ENCODE measurements at places on chromosomes 1 and 21.

DNA sequence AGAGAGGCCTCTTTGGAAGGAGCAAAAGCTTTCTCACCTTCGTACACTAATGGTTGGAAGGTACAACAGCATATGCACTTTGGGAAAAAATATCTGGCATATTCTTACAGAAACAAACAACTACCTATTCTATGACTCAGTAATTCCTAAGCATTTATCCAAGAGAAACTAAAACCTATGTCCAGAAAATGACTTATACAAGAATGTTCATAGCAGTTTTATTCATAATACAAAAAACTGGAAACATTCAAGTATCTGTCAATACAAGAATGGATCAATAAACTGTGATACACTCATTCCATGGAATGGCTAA lies 8.2 kb downstream of the NBPF1 start:
- no peak for DNase-seq

- DNase-seq: no peak
These were observed 1.3 kb downstream of the PKP1 start for GRCh38 chr1:201284636-201285035.

DNA sequence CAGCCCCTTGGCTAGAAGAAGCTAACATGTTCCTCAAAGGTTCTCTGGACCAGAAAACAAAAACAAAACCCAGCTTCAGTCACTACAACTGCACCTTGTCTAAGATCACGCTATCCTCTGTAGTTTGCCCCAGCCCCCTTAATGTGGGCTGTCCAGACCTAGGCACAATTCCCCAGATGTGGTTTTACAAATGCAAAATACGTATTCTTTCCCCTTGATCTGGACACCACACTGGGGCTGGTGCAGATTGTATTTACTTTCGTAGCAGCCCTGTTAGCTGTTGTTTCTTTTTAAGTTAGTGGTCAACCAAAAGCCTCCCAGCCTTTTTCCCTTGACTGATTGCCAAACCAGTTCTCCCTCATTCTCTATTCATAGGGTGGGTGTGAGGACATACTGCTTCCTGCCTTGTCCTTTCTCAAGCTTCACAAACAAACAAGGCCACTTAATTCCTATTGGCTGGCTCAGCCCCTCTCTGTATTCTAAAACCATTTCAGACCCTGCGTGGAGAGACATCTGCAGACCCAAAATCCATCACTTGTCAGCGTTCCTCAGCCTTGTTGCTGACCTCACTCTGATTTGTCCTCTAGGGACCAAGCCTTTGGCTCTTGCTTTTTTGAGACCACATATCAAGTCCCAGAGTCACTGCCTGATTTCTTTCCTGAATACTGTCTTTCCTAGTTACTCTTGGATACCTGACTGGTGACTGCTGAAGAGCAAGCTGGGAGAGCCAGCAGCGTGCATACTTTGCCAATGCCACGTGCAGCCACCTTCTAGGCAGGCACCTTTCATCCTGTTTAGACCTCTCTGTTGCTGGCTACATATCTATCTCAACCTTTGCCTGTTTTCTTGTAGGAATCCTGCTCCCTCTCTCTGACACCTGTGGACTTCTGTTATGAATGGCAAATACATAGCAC lies 96.4 kb upstream of the RAB3GAP2 start:
- no peak for DNase-seq

DNA sequence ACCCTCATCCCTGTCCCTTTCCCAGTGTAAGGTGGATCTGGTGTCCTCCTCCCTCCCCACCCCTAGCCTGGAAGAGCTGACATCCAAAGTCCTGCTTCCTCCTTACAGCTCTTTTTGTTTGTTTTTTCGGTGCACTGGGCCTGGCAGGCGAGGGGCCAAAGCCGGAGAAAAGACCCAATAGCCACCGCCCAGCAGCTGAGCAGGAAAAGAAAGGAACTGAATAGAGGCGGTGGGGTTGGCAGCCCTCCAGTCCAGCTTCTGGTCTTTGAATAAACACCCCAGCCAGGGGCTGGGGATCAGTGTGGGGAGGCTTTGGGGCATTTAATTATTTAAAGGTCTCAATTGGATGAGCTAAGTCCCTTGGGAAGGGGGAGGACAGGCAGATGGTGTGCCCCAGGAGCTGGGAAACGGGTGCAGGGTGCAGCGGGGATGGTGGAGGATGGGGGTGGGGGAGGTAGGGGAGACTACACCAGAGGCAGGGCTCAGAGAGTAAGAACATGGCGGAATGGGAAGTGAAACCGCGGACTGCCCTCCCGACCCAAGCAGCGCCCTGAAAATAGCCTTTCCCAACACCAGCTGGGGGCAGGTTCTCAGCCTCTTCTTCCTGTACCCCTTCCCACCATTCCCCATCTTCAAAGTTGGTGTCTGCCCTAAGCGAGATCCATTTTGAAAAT lies 20.2 kb downstream of the BTG2 start:
- DNase-seq: no peak

DNA sequence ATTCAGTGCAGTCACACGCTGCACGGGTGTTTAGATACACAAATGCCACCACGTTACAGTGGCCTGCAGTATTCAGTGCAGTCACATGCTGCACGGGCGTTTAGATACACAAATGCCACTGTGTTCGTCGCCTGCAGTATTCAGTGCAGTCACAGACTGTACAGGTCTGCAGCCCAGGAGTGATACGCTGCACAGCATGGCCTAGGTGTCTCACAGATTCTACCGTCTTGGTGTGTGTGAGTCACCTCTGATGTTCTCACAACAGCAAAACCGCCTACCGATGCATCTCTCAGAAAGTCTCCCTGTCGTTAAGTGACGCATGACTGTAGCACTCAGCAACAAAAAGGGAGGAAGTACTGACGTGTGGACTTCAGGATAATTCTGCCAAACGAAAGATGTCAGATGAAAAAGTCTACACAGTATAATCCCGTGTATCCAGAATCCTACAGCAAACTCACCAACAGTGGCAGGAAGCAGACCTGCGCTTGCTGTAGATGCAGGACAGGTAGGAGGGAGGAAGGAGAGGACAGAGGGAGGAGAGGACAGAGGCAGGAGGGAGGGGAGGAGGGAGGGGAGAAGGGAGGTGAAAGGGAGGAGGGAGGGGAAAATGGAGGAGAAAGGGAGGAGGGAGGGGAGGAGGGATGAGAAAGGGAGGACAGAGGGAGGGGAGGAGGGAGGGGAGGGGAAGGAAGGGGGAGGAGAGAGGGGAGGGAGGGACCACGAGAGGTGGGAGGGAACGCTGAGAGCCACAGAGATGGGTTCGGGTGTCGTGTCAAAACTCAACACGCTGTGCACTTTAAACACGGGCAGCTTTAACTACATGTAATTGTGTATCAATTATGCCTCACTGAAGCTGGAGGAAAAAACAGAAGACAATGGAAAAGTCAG lies 36.3 kb upstream of the PCBP3 start:
- DNase-seq: peak; percentile 47

- no peak for DNase-seq
These were observed 31.4 kb upstream of the LYST start for GRCh38 chr1:235898126-235898525.

- peak; percentile 71 for DNase-seq
These were observed 2.2 kb upstream of the ADORA3 start for GRCh38 chr1:111505641-111506119.

DNA sequence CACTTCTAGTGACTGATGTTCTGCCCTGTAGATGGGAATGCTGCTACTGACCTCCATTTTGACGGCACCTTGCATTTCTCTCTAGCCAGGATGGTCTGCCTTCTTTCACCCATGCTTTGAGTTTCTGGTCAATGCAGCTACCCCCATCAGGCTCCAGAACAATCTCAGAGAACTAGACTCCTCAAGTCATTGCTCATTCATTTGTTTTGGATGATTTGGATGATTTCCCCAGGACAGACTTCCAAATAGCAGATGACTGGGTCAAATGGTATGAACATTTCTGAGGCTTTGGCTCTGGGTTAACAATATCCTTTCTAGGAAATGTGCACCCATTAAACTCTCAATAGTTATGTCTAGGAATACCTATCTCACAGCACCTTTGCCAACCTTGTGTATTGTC lies 63.9 kb downstream of the CSMD2 start:
- no peak for DNase-seq

DNA sequence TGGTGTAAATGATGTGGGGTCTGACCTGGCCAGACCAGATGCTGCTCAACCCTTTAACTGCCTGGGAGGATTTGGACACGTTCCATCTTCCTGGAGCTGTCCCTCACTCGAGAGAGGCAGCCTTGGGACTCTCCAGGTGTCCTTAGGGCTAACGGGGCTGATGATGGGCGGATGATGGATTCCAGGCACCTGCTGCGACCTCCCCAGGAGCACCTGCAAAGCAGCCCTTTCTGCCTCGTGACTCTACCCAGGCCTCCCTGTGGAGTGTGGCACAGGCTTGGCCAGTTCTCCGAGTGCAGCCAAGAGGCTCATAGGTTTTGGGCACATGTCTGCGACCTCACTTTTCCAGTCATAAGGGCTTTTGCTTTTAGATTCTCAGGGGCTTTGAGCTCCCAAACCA lies 12.3 kb upstream of the TRIM17 start:
- no peak for DNase-seq

DNA sequence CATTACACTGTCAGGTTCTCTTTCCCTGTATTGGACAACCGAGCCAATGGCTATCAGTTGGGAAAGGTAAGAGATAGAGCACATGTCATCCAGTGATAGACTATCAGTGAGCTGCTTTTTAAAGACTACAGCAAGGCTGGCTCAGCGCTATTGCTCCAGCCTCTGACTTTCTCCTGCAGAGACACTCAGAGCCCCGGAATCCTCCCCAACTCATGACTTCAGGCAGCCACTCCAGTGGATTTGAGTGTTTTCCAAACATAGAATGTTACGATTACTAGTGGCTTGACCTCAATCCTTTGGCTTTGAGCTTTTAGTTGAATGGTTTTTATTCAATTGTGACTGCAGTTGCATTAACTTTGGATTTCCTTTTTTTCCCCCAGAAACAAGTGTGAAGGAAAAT lies 331.9 kb downstream of the DISC1 start:
- no peak for DNase-seq
